ENCODE measurements at places on chromosomes 1 and 21. TPM values are rescaled to one million over a fixed set of nuclear protein-coding genes. Genes with fewer than 3 reads are reported as not detected.

The CCDC27 gene
- total RNA-seq: not detected

The ARHGEF16 gene
- total RNA-seq: 0.08 TPM

The PTPN14 gene
- 0.28 TPM for total RNA-seq

The SELENBP1 gene
- total RNA-seq: not detected

The DPH2 gene
- total RNA-seq: 26.0 TPM

The ACTN2 gene
- total RNA-seq: not detected

The CCDC17 gene
- 4.1 TPM for total RNA-seq

The RYR2 gene
- not detected for total RNA-seq

The LRRC71 gene
- not detected for total RNA-seq

The SLC6A9 gene
- total RNA-seq: 4.6 TPM

The LCE1E gene
- total RNA-seq: not detected

The SUSD4 gene
- 1.2 TPM for total RNA-seq

The LACTBL1 gene
- not detected for total RNA-seq

The PSEN2 gene
- total RNA-seq: 5.0 TPM

The KRTAP19-3 gene
- total RNA-seq: not detected

The DNASE2B gene
- not detected for total RNA-seq

The NCMAP gene
- total RNA-seq: not detected

The KCNA3 gene
- 82.1 TPM for total RNA-seq

The LCE3E gene
- not detected for total RNA-seq

The TIAM1 gene
- total RNA-seq: 62.4 TPM

The NTRK1 gene
- total RNA-seq: 2.4 TPM

The L1TD1 gene
- not detected for total RNA-seq

The RGS4 gene
- not detected for total RNA-seq

The PCBP3 gene
- 3.8 TPM for total RNA-seq

The TMEM54 gene
- not detected for total RNA-seq

The KCNT2 gene
- total RNA-seq: not detected

The SH2D2A gene
- total RNA-seq: 75.8 TPM

The LRRC39 gene
- 0.68 TPM for total RNA-seq

The CRP gene
- total RNA-seq: not detected

The CYP4A11 gene
- not detected for total RNA-seq

The SPRR2B gene
- not detected for total RNA-seq

The ADAMTS5 gene
- total RNA-seq: not detected

The CD1C gene
- not detected for total RNA-seq

The SLAMF7 gene
- 7.6 TPM for total RNA-seq

The CDA gene
- not detected for total RNA-seq

The RHBG gene
- not detected for total RNA-seq

The KRTAP19-1 gene
- total RNA-seq: not detected

The MPL gene
- total RNA-seq: not detected

The CSMD2 gene
- total RNA-seq: not detected

The RAB3B gene
- total RNA-seq: 0.08 TPM

The RBM11 gene
- 0.55 TPM for total RNA-seq

The CELA2B gene
- total RNA-seq: not detected

The NBL1 gene
- total RNA-seq: 31.2 TPM

The MIXL1 gene
- total RNA-seq: not detected

The KRTAP10-9 gene
- total RNA-seq: not detected

The SLC16A4 gene
- total RNA-seq: 0.55 TPM

The CR1 gene
- total RNA-seq: 0.13 TPM

The MAP3K21 gene
- total RNA-seq: 2.0 TPM

The KCTD3 gene
- total RNA-seq: 6.8 TPM

The FAM89A gene
- 5.1 TPM for total RNA-seq

The OR6N1 gene
- total RNA-seq: not detected
